ENCODE measurements at places on chromosomes 2 and 18. TPM values are rescaled to one million over a fixed set of nuclear protein-coding genes. Genes with fewer than 3 reads are reported as not detected.

The ALPP gene
- total RNA-seq = not detected

The GALR1 gene
- under 0.01 TPM for total RNA-seq

The DCC gene
- total RNA-seq = under 0.01 TPM

The OTOF gene
- total RNA-seq = 0.10 TPM

The LAMA1 gene
- total RNA-seq = not detected

The ZBTB7C gene
- not detected for total RNA-seq

The POTEI gene
- under 0.01 TPM for total RNA-seq

The EPHA4 gene
- total RNA-seq = 19.0 TPM

The ADCYAP1 gene
- not detected for total RNA-seq

The LIMS2 gene
- total RNA-seq = 1.2 TPM

The RND3 gene
- total RNA-seq = 0.42 TPM

The GALNT13 gene
- total RNA-seq = 0.21 TPM

The FAP gene
- not detected for total RNA-seq

The CAMKMT gene
- total RNA-seq = 13.9 TPM

The TBR1 gene
- 0.10 TPM for total RNA-seq

The CCDC121 gene
- 0.84 TPM for total RNA-seq

The STAT4 gene
- total RNA-seq = 163 TPM

The IGFBP5 gene
- 0.21 TPM for total RNA-seq

The DNER gene
- 0.21 TPM for total RNA-seq

The LOXHD1 gene
- total RNA-seq = 0.63 TPM

The OXER1 gene
- total RNA-seq = 0.63 TPM

The SRD5A2 gene
- not detected for total RNA-seq

The SEMA4C gene
- 7.5 TPM for total RNA-seq

The NT5DC4 gene
- not detected for total RNA-seq

The TXNDC2 gene
- 0.10 TPM for total RNA-seq

The ASB3 gene
- total RNA-seq = 33.7 TPM

The C2orf66 gene
- not detected for total RNA-seq

The COX5B gene
- total RNA-seq = 131 TPM

The KLF7 gene
- total RNA-seq = 81.5 TPM

The PHLPP1 gene
- total RNA-seq = 9.1 TPM

The FER1L5 gene
- not detected for total RNA-seq

The GCKR gene
- total RNA-seq = not detected

The CCDC102B gene
- total RNA-seq = 4.1 TPM

The PRKAG3 gene
- not detected for total RNA-seq

The CABYR gene
- total RNA-seq = 0.84 TPM

The CACNB4 gene
- 0.84 TPM for total RNA-seq

The ANKRD30BL gene
- total RNA-seq = not detected

The LONRF2 gene
- 0.10 TPM for total RNA-seq

The BCL2 gene
- 78.2 TPM for total RNA-seq

The ITPRIPL1 gene
- 4.7 TPM for total RNA-seq

The LYPD1 gene
- total RNA-seq = not detected

The HOXD13 gene
- total RNA-seq = not detected

The HAAO gene
- 3.9 TPM for total RNA-seq

The CRYGD gene
- total RNA-seq = not detected

The TMEM17 gene
- total RNA-seq = 0.21 TPM

The CD28 gene
- total RNA-seq = 85.3 TPM

The RDH14 gene
- total RNA-seq = 21.7 TPM

The DOK6 gene
- 2.2 TPM for total RNA-seq

The ADD2 gene
- total RNA-seq = 2.4 TPM

The EMX1 gene
- total RNA-seq = not detected
